Renal pelvis (tissue), 12 donors: ENCODE measurements at places on chromosomes 7 and 10. TPM values are rescaled to one million over a fixed set of nuclear protein-coding genes. Genes with fewer than 3 reads are reported as not detected.

DNA sequence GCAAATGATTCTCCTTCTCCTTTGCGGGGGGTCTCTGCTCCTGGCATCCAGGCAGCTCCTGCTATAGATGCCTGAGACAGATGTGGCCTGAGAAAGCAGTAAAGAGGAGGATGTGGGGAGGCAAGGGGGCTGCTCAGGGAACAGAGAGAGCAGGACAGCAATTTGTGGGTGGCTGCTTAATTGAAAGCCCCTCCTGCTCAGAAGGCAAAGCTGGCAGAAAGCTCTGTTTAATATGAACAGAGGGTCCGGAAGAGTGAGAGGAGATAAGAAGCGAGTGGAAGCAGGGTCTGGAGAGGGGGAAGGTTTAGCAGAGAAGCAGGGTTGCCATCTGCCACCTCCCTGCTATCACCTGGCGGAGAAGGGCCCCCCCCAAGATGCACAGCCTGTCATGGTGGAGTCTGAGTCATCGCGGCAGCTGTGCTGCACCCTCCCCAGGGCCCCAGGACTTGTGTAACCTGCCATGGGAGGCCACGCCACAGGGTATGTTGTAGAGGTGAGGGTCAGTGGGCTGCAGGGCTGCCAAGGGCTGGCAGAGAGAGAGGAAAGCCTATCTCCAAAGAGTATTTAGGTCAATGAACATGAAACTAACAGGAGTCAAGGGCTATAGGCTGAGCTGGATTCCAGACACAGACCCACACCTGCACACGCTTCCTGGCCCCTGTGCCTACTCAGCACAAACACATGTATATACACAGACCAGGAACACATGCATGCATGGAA, 1109.8 kb upstream of the AUTS2 start:
- no peak for DNase-seq

- DNase-seq: no peak
Observed at GRCh38 chr10:5491477-5491876, 7.9 kb downstream of the CALML5 start.

GRCh38 chr7:13036256-13036780, 348.9 kb downstream of the ARL4A start:
- DNase-seq: no peak

Gene FGF8
- polyA plus RNA-seq: 10.1 TPM

Gene SPDYE16
- 7.2 TPM for polyA plus RNA-seq

Gene HECW1
- polyA plus RNA-seq: 8.3 TPM

Gene CNNM1
- 1.5 TPM for polyA plus RNA-seq

GRCh38 chr7:15128716-15129115, 226.2 kb upstream of the DGKB start:
- no peak for DNase-seq

- no peak for DNase-seq
Observed at GRCh38 chr7:113799896-113800295, 118.9 kb downstream of the PPP1R3A start.

- no peak for DNase-seq
Observed at GRCh38 chr7:28442540-28443420, 30.5 kb downstream of the CREB5 start.

Gene GNGT1
- not detected for polyA plus RNA-seq

DNA sequence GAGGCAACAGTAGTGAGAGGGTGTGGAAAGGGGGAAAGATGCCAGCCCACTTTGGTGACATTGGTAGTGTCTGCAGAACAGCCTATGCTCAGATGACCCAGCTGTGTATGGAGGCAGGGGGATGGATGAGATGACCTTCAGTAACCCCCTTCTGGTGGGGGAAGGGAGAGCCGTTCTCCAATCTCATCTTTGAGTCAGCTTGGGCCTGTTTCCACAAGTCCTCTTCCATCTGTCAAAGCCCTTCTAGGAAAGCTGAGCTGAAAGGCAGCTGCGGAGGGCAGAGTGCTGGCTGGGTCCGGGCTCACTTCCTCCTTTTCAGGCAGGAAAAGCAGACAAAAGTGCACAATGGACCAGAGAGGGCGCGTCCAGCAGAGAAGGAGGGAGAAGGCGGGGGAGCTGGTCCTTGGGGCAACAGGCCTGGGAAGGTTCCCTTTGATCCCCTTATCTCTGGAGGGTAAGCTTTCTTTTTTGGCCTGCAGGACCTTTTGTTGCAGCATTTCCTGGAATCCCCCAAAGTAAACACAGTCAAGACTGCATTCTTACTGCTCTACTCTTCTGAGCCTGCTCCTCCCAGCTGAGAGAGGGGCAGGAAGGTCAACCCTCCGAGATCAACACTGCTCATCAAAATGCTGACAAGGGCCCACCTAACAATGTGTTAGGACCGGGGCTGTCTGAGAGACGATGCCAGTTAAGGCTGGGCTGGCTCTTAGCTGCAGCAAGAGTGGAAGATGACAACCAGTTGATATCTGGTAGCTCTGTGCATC, 1.2 kb upstream of the LRMDA start:
- DNase-seq: no peak

GRCh38 chr7:150958597-150958996, 19.5 kb downstream of the KCNH2 start:
- no peak for DNase-seq

DNA sequence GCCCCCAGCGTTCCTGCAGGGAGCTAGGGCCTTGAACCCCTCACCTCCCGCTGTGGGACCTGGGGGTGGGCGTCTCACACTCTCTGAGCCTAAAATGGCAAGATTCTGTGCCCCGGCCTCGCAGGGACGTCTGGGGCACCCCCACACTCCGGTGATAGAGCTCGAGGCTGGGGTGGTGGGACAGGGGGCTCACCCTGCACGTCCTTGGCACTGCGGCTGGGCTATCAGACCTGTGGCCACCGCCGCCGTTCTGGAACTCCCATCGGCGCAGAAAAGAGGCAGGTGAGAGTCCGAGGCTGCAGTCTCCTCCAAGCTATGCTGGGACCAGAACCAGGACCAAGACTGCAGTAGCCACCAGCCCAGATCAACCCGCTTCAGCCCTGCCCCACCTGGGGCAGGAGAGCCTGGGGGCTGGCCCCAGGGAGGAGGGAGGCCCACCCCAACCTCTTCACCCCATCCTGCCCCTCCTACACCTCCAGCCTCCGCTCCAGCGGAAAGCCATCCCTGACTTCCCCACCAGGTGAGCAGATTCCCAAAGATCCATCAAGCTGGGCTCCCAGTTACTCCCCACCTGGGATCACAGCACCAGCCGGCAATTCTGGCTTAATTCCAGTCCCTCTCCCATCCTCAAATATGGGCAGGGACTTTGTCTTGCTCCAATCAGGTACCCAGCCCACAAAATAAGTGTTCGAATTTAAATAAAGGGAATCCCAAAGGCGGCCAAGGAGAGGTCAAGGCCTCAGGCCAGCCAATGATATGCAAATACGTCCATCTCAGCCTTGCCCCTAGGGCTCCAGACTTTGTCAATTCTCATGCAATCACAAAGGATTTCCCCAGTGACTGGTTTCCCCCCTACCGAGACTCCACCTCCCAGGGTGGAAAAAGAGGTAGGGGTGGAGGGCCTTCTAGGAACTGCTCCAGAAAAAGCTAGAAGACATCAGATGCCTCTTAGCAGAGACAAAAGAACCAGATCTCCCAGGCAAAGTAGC, 16.4 kb downstream of the TNRC18 start:
- DNase-seq: no peak

Gene APBB1IP
- polyA plus RNA-seq: 1.8 TPM

Gene PLPP4
- 6.3 TPM for polyA plus RNA-seq

DNA sequence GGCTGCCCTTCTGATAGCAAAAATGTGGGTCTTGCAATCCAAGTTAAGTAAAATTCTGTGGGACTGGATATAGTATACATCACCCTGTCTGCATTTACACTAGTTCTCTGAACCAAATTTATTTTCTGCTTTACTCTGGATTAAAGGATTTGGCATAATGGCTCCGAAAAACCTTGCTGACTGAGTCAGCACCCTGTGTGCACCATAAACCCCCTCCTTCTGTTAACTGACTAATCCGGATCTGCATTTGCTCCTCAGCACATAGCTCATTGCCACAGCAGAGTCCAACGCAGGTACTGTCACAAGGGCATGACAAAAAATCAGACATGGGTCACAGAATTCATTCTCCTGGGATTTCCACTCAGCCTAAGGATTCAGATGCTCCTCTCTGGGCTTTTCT, 1.3 kb downstream of the OR2A5 start:
- no peak for DNase-seq

GRCh38 chr10:127524229-127524628, 24.9 kb upstream of the NPS start:
- DNase-seq: no peak

Gene C7orf57
- 1.1 TPM for polyA plus RNA-seq

GRCh38 chr7:77404641-77405040, 11.5 kb downstream of the GSAP start:
- no peak for DNase-seq

GRCh38 chr10:103804871-103805270, 50.5 kb downstream of the SH3PXD2A start:
- peak; percentile 68 for DNase-seq

- no peak for DNase-seq
Observed at GRCh38 chr10:63763744-63764143, 242.5 kb downstream of the REEP3 start.

GRCh38 chr10:10850214-10850613, 167.5 kb upstream of the CELF2 start:
- DNase-seq: no peak

DNA sequence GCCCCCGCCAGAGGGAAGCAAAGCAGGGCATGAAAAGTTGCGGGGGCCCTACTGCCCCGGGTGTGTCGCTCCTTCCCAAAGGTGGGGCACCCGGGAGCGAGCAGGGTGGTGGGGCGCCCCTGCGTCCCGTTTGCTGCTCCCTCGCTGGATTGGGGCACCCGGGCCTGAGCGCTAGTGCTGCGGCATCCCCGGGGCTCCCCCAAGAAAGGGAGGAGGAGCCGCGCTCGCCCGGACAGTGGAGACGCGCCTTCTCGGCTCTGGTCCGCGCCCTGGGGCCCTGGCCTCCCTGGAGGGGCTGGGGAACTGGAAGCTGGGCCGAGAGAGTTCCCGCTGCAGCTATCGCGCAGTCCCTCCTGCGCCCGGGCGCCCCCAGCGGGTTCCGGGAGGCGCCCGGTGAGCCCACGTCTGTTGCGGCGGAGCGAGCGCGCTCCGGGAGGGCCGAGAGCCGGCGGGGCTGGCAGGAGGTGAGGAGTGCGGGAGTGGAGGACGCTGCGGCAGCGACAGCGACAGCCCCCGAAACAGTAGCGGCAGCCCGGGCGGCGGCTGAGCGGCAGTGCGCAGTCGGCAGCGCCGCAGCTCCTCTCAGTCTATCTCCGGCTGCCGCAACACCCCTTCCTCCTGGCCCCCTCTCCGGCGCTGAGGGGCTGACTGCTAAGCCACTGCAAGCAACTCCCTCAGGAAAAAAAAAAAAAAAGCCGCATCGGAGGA, 504 bp upstream of the BMPER start:
- peak; percentile 59 for DNase-seq

GRCh38 chr7:70063371-70063770, 465.1 kb downstream of the AUTS2 start:
- DNase-seq: no peak

GRCh38 chr7:155166108-155166507, 96.0 kb downstream of the HTR5A start:
- no peak for DNase-seq

Gene STYXL1
- 46.1 TPM for polyA plus RNA-seq

Gene PON1
- 0.50 TPM for polyA plus RNA-seq

Gene SMKR1
- polyA plus RNA-seq: 3.6 TPM

DNA sequence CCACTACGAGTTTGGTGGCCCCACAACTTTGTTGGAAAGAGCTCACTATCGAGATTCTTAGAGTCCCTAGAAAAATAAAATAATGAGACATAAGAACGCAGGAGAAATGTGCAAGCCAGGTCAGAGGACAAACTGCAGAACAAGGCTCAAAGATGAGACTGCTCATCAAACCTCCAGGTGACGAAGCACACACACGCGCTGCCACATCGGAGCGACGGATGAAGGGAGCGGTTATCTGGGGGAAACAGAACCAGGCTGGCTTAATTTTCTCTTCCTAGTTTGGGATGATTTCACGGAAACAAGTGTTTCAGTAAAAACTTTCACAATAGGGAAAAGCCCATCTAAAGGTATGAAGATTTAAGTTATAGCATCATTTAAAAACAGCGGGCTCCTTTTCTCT, 231.3 kb downstream of the SFMBT2 start:
- no peak for DNase-seq

DNA sequence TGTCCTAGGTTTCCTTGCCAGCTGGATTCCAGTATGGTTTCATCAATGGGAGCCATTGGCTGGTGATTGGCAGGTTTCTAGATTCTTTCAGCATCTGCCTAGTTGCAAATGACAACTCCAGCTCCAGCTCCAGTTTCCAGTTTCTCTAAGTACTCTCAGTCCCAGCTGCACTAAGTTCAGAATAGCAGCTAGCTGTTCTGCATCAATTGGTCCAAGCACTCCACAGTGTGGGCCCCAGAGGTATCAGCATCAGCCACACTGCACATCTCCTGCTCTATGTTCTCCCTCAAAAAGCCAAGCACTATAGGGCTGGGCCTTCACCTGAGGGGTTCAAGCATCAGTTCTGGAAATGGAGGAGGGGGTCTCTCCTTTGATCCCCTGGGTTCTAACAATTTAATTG, 143.4 kb downstream of the VPS50 start:
- no peak for DNase-seq

Gene BMS1
- polyA plus RNA-seq: 25.0 TPM

Gene SPDYE3
- 10.4 TPM for polyA plus RNA-seq

GRCh38 chr7:83439026-83439425, 209.9 kb downstream of the SEMA3E start:
- DNase-seq: no peak

- no peak for DNase-seq
Observed at GRCh38 chr10:62025134-62025794, 123.8 kb downstream of the ARID5B start.

- DNase-seq: no peak
Observed at GRCh38 chr10:34880817-34881216, 65.7 kb upstream of the PARD3 start.

Gene H2BK1
- polyA plus RNA-seq: not detected

Gene ANKRD30A
- polyA plus RNA-seq: not detected

Gene SDK1
- polyA plus RNA-seq: 7.5 TPM

GRCh38 chr7:116554436-116554835, 29.6 kb downstream of the CAV1 start:
- DNase-seq: no peak

DNA sequence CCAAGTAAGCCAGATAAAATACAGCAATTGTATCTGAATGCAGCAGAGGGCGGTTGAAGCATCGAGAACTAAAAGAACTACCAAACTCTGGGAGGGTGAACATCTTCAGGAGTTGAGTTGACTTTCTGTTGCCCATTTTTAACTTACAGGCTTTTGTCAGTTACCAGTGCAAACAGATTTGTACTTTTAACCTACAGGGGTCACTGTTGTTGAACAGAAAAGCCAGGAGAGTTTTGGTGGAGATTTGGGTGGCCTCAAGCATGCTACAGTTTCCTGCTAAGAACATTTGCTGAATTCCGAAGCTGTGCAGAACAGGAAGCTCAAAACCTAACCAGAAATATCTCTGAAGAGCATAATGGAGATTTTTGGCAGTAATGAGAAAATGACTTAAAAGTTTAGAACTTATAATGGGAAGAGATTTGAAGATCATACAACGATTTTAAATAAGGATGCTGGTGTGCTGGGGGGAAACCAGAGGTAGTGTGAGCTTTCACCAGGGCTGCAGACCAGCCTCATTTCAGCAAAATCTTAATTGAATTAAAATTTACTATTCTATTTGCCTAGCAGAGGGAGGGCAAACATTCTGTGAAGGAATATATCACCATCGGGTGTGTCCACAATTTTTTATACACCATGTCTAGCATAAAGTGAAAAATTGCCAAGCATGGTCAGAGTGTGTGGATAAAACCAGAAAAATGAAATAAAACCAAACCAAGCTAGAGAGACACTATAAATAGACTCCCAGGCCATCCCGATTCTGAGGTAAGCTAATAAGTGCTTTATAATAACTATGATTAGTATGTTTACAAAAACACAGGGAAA, 208.6 kb upstream of the CCDC6 start:
- DNase-seq: peak; percentile 50

Gene NPFFR1
- 0.17 TPM for polyA plus RNA-seq

GRCh38 chr10:114024876-114025610, 18.6 kb upstream of the ADRB1 start:
- no peak for DNase-seq

Gene LRRC18
- not detected for polyA plus RNA-seq
